Hematopoietic multipotent progenitor cell treated with erythropoietin and hydrocortisone succinate and interleukin-3 and kit ligand, for 8 days (in vitro differentiated cells): ENCODE measurements at places on chromosomes 1 and 21.

- no peak for DNase-seq
These were observed 40.3 kb upstream of the CCDC27 start for GRCh38 chr1:3711780-3712451.

- no peak for DNase-seq
These were observed 160.1 kb downstream of the FASLG start for GRCh38 chr1:172818841-172819527.

DNA sequence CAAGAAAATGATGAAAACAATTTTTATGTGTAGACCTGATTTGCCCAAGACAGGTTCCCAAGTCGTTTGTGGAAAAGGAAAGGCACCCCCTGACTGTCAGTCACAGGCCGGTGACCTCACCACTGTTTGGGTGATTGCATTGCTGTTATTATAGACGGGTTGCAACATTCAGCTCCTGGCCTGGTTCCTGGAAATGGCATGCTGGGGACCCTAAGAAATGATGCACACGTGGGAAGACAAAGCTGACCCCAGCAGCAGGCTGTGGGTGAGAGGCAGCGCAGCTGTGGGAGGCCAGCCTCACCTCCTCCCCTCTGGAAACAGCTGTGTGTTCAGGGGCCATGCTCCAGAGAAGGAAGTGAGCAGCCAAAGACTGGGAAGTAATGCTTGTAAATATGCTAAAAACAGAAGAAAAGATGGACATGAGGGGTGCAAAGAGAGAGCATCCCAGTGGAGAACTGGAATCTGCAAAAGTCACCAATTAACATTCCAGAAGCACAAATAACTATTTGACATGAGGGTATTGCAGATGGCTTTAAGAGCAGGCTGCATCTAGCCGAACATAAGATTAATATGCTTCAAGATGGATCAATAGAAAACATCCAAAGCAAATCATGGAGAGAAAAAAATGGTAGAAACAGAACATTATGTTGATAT is 23.4 kb upstream of the ABCG1 start:
- no peak for DNase-seq

- DNase-seq: peak; percentile 48
These were observed 177.3 kb downstream of the CAMTA1 start for GRCh38 chr1:6962478-6962995.

- DNase-seq: no peak
These were observed 27.0 kb upstream of the TRAPPC10 start for GRCh38 chr21:43984905-43985689.

DNA sequence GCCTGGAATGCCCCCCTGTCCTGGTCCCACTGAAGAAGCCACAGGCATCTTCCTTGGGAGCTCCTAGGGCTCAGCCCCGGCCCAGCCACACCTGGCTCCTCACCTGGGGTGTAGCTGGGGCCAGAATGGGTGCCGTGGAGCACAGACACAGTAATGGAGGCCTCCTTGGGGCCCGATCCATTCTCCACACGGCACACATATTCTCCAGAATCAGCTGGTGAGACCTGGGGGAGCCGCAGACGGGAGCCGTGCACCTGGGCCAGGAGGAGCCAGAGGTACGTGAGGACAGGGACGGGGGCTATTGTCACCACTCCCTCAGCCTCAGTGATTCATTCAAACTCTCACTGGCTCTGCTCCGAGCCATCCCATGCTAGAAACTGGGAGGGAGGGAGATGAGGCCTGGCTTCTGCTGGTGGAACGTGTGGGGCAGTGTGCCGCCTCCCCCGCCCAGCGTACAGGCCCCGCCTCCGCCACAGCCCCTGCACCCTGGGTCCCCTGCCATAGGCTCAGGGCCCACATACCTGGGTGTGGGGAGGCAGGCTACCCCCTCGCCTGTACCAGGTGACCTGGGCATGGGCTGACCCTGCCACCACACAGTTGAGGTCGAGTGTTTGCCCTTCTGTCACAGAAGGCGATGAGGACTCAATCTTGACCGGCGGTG is 42.2 kb downstream of the LDLRAD2 start:
- no peak for DNase-seq

GRCh38 chr1:47756006-47756405 is 241.2 kb downstream of the TRABD2B start:
- no peak for DNase-seq

- DNase-seq: peak; percentile 55
These were observed 24.4 kb upstream of the CLDN14 start for GRCh38 chr21:36504067-36505058.

- peak; percentile 49 for DNase-seq
These were observed 14.6 kb upstream of the TMEM61 start for GRCh38 chr1:54965624-54966340.

GRCh38 chr1:31943546-31944184 is 5.5 kb upstream of the PTP4A2 start:
- DNase-seq: peak; percentile 60

- no peak for DNase-seq
These were observed 4.9 kb downstream of the TRIM17 start for GRCh38 chr1:228411548-228412430.

DNA sequence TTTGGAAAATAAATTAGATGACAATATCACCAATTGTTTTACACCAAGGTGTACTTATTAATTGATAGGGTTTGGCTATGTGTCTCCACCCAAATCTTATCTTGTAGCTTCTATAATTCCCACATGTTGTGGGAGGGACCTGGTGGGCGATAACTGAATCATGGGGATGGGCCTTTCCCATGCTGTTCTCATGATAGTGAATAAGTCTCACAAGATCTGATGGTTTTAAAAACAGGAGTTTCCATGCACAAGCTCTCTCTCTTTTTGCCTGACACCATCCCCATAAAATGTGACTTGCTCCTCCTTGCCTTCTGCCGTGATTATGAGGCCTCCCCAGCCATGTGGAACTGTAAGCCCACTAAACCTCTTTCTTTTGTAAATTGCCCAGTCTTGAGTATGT is 131.0 kb upstream of the LMO4 start:
- DNase-seq: no peak

- DNase-seq: no peak
These were observed 4.2 kb downstream of the PROK1 start for GRCh38 chr1:110455151-110455550.

- peak; percentile 42 for DNase-seq
These were observed 27.3 kb downstream of the GPR157 start for GRCh38 chr1:9101510-9102146.

DNA sequence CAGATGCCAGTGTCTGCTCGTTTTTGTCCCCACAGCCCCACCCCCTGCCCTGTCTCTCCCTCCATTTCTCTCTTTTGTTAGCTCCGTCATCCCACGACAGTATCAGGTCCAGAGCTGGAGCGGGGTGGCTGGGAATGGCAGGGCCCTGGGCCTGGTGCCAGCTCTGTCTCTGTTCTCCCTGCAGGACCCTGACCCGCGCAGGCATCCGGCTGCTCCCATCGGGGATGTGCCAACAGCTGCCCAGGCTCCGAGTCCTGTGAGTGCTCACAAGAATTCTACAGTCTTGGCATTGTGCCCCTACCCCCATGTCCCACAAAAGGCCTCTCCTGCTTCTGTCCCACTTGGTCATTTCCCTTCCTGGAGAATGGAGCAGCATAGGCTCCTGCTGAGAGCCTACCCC is 37.4 kb downstream of the UBE2T start:
- no peak for DNase-seq

DNA sequence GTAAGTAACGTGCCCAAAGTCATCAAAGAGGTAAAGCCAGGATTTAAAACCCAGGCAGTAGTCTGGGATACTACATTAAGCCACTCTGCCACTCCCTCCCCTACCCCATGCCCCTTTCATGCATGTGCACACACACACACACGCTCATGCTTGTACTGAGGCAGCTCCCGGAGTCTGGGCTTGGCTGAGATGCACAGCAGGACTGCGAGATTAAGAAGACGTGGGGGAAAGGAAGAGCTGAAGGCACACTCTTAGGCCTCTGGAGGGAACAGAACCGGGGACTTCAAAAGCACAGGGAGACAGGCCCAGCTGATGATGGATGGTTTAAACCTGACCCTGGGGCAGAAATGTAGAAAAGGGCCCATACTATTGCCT is 98.3 kb downstream of the GLIS1 start:
- no peak for DNase-seq

GRCh38 chr1:86380257-86380861 is 15.8 kb downstream of the ODF2L start:
- DNase-seq: peak; percentile 81

DNA sequence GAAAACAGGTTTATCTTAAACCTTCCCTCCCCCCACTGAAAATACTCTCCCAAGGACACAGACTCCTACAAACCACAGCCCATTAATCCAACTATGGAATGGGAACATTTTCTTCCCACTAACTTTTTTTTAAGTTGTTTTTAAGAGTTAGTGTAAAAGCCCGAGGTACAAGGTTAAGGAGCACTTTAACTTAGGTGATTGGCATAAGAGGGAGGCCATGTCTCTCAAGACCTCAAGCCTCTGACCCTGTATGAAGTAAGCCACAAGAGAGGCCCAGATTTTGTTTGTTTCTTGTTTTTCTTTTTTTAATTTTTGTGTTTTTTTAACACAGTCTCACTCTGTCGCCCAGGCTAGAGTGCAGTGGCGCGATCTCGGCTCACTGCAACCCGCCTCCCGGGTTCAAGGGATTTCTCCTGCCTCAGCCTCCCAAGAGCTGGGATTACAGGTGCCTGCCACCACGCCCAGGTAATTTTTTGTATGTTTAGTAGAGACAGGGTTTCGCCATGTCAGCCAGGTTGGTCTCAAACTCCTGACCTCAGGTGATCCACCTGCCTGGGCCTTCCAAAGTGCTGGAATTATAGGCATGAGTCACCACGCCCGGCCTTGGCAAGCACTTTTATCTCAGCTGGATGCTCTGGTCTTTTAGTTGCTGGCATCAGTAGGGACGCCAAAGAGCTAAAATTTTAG is 14.4 kb downstream of the ARMH1 start:
- DNase-seq: no peak

- DNase-seq: peak; percentile 14
These were observed 29.5 kb upstream of the DMRTA2 start for GRCh38 chr1:50452700-50453099.

DNA sequence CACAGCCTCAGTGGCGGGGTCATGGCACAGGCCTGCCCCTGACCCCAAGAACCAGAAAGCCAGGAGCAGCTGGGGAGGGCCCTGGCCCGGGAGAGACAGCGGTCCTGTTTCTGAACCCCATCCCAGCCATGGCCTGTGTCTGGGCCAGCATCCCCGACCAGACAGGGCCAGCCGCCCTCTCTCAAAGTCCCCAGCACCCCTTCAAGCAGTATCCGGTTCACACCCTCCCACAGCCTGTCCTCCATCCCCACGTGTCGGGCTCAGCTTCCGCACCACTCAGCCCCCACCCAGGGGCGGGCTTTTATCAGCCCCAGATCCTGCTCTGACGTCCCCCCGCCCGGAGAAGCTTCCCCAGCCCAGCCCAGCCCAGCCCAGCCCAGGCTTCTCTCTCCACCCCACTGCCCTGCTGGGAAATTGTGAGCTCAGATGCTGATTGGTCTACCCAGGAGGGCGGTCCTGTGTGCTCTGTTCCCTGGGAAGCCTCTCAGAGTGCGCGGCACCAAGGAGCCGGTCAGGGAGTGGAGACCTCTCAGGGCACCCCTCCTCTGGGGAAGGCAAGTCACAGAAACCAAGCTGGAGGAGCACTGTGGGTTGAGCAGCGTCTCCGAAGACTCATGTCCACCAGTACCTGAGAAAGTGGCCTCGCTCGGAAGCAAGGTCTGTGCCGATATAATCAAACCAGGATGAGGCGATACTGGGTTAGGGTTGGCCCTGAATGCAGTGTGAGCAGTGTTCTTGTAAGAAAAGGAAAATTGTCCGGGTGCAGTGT is 4.7 kb upstream of the FAAP20 start:
- DNase-seq: peak; percentile 96

DNA sequence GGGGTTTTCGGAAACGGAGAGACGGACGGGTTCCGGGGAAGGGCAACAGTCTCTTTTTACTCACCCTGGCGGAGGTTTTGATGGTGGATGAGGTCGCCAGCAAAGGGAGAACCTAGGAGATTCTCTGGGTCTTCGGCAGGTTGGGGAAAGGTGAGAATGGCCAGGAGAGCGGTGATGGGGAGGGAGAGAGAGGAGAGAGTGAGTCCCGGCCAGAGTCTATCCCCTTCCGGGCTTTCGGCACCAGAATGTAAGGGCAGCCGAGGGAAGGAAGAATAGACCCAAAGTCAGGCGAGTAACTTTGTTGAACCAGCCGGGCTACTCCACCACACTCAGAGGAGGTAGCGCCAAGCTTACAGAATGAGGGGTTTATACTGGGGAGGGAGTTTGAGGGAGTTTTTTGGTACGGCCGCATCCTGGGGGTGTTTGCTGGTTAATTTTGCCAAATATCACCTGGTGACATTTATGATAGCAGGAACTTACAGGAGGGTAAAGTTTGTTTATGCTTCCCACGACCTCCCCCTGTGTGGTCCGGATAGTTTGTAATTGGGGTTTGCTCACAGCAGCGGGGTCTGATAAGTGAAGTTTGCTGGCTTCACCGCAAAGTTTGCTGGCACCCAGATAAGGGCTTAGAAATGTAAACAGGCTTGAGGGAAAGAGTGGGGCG is 141.1 kb upstream of the ETV3 start:
- DNase-seq: peak; percentile 93

GRCh38 chr1:219701476-219701875 is 88.6 kb upstream of the ZC3H11B start:
- no peak for DNase-seq

- no peak for DNase-seq
These were observed 12.4 kb downstream of the PRPF38A start for GRCh38 chr1:52416811-52417210.

- DNase-seq: no peak
These were observed 285.7 kb upstream of the ZP4 start for GRCh38 chr1:238176441-238176840.
